Cardiac ventricle fibroblast (primary cell): ENCODE measurements at places on chromosomes 5 and 9. TPM values are rescaled to one million over a fixed set of nuclear protein-coding genes. Genes with fewer than 3 reads are reported as not detected.

PLPP6 gene
- 4.6 and 6.7 TPM in 2 replicates for total RNA-seq

SLC34A3 gene
- total RNA-seq = not detected in 2 replicates

ZNF169 gene
- total RNA-seq = 1.9 and 5.5 TPM in 2 replicates

OR13C8 gene
- not detected in 2 replicates for total RNA-seq

ZFP37 gene
- 1.1 and 1.4 TPM in 2 replicates for total RNA-seq

OSMR gene
- total RNA-seq = 135 and 137 TPM in 2 replicates

DMRT3 gene
- not detected in 2 replicates for total RNA-seq

KIF20A gene
- 4.8 and 4.9 TPM in 2 replicates for total RNA-seq

TAF11L6 gene
- total RNA-seq = not detected in 2 replicates

SLC25A2 gene
- 0.12 TPM in 1 of 2 replicates, not detected in the other for total RNA-seq

SLC46A2 gene
- not detected in 2 replicates for total RNA-seq

SLC35D2 gene
- total RNA-seq = 12.1 and 16.9 TPM in 2 replicates

FRRS1L gene
- total RNA-seq = 0.10 and 0.25 TPM in 2 replicates

PCDHA1 gene
- 0.05 TPM in 1 of 2 replicates, not detected in the other for total RNA-seq

AGXT2 gene
- not detected in 2 replicates for total RNA-seq

LURAP1L gene
- total RNA-seq = 2.5 and 4.5 TPM in 2 replicates

PDE8B gene
- total RNA-seq = not detected in 2 replicates

ADRB2 gene
- not detected in 2 replicates for total RNA-seq

ITGA1 gene
- total RNA-seq = 5.1 and 20.9 TPM in 2 replicates

FSTL4 gene
- total RNA-seq = not detected in 2 replicates

EPB41L4A gene
- 5.7 and 9.2 TPM in 2 replicates for total RNA-seq

CDC37L1 gene
- total RNA-seq = 21.3 and 21.5 TPM in 2 replicates

HACD4 gene
- total RNA-seq = 1.3 and 1.7 TPM in 2 replicates

CDH12 gene
- not detected in 2 replicates for total RNA-seq

ECSCR gene
- 2.1 and 5.1 TPM in 2 replicates for total RNA-seq

PCDHA9 gene
- 0.05 TPM in 1 of 2 replicates, not detected in the other for total RNA-seq
